ENCODE measurements at places on chromosomes 2 and 18. TPM values are rescaled to one million over a fixed set of nuclear protein-coding genes. Genes with fewer than 3 reads are reported as not detected.

DNA sequence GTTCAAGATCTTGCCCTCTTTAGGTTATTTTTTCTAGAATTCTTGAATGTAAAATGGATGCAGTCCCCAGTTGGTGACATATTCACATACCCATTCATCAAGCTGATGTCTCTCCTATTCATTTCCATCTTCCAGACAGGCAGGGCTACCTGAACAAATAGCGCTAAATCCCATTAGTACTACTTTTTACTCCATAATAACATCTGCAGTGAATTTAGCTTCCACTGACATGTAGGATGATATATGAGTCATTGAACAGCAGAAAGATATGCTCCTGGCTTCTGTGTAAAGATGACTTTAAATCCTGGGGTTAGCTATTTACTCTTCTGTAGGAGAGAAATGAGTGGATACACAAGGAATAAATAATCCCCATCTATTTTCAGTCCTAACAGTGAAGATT is 194.7 kb downstream of the RND3 start:
- no peak for DNase-seq
- no peak overlapping the region for H3K4me3 ChIP-seq
- no peak overlapping the region for H3K27ac ChIP-seq
- no peaks in the 10 kb centered on the region for H3K27me3 ChIP-seq
- H3K36me3 ChIP-seq, result no peaks in the 10 kb centered on the region

DNA sequence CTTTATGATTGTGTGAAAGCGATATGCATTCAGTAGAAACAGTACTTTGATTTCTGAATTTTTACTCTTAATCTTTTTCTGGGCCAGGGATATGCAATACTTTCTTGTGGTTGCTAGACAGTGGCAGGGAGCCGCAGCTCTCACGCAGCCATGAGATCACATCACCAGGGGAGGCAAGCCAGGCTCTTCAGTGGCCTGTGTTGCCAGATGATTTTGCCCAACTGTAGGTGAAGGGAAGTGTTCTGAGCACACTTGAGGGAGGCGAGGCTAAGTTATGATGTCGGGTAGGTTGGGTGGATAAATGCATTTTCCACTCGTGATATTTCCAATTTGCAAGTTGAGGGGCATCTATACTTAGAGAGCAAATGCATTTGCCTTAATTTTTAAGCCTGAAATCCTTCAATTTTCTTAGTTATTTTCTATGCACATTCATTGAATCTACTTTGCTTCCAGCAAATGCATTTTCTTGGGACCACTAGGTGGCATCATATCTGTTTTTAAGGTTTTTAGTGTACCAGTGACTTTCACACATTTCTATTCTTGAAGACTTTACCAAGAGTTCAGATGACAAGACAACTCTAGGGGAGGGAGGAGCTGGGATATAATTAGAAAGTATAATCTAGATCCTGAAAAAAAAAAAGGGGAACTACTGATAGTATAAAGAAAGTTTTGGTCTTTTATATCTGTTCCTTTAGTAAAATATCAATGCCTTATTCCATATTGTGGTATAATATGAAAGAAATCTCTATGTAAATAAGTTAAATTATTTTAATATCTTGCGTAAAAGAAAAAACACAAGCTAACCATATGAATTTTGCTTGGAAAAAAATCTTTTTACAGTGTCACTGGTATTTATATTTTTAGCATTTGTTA is 643.3 kb downstream of the SOCS6 start:
- H3K27ac ChIP-seq, result no peak overlapping the region
- DNase-seq, result no peak
- H3K4me1 ChIP-seq, result no peaks in the 10 kb centered on the region
- no peaks in the 10 kb centered on the region for H3K27me3 ChIP-seq
- H3K36me3 ChIP-seq, result no peaks in the 10 kb centered on the region

GRCh38 chr2:85215081-85215447 is 81.9 kb downstream of the TCF7L1 start:
- H3K4me1 ChIP-seq, result no peaks in the 10 kb centered on the region
- no peak for DNase-seq
- no peaks in the 10 kb centered on the region for H3K36me3 ChIP-seq
- peaks cover 37% of the 10 kb centered on the region for H3K27me3 ChIP-seq
- H3K4me3 ChIP-seq, result no peak overlapping the region

DNA sequence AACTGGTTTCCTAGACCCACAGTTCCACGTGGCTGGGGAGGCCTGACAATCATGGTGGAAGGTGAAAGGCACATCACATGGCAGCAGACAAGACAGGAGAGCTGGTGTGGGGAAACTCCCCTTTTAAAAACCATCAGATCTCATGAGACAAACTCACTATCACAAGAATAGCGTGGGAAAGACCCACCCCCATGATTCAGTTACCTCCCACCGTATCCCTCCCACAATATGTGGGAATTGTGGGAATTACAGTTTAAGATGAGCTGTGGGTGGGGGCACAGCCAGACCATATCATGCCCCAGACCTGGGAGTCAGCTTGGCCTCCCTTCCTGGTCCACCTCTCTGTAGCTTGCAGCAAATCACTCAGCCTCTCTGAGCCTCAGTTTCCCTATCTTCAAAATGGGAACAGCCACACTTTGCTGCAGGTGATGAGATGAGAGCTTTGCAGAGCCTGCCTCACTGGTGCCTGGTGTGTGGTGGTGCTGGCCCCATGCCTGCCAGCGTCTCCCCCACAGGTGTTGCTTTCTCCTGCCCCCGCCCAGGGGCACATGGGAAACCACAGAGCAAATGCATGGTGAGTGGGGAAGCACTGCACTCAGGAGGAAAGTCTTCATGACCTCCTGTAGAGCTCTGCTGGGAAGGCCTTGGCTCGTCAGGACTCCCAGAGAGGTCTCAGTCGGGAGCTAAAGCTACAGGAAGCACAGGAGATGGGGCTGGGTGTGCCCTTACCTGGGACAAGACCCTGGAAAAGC is 31.1 kb downstream of the GREB1 start:
- no peaks in the 10 kb centered on the region for H3K4me1 ChIP-seq
- peaks cover 3% of the 10 kb centered on the region for H3K27me3 ChIP-seq

DNA sequence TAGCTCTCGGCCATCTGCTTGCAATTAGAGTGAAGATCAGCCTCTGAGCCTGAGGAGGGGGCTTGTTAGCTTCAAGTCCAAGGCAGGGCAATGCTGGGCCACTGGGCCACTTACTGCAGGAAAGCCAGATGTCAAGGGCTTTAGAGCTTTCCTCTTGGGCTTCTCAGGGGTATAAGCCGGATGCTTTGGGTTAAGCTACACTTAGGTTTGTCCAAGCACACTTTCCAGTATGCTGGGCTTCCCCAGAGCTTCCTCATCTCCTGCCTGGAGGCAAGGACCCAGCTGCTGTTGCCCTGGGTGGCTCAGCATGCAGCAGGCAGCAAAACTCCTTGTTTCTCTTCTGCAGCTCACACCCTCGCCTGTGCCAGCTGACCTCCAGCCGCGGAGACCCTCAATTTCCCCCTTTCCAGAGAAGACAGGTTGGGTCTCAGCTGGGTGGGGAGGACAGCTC is 29.0 kb upstream of the ATOH8 start:
- DNase-seq, result no peak
- H3K27me3 ChIP-seq, result peaks cover 29% of the 10 kb centered on the region
- no peak overlapping the region for H3K4me3 ChIP-seq
- peaks cover 1% of the 10 kb centered on the region for H3K36me3 ChIP-seq
- H3K4me1 ChIP-seq, result peaks cover 7% of the 10 kb centered on the region
- H3K27ac ChIP-seq, result no peak overlapping the region

- H3K4me3 ChIP-seq, result no peak overlapping the region
- H3K36me3 ChIP-seq, result no peaks in the 10 kb centered on the region
- H3K27me3 ChIP-seq, result peaks cover 39% of the 10 kb centered on the region
- DNase-seq, result no peak
- H3K27ac ChIP-seq, result no peak overlapping the region
Measured at GRCh38 chr2:71243634-71244301, 16.9 kb upstream of the PAIP2B start.

DNA sequence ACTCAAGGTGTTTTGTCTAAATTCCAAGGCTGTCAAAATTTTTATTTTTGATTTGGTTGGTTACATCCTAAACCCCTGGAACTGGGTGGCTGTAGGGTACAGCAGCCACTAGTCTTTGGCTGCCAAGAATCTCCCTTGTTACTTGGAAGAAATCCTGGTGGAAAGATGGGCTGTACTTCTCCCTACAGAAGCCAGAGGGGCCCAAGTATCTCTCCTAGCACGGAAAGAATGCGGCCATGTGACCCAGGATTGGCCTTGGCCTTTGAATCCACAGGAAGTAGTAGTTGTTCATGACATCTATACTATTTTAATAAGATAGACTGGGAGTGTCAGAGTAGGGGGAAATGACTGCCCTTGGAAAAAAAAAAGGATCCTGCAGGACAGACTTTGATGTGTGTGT is 54.4 kb upstream of the MYO3B start:
- H3K27ac ChIP-seq, result no peak overlapping the region
- H3K36me3 ChIP-seq, result no peaks in the 10 kb centered on the region
- H3K27me3 ChIP-seq, result peaks cover 14% of the 10 kb centered on the region
- H3K4me1 ChIP-seq, result no peaks in the 10 kb centered on the region
- no peak overlapping the region for H3K4me3 ChIP-seq

GRCh38 chr2:2320486-2321199 is 10.4 kb downstream of the MYT1L start:
- H3K27ac ChIP-seq, result no peak overlapping the region
- H3K4me1 ChIP-seq, result no peaks in the 10 kb centered on the region
- H3K27me3 ChIP-seq, result peaks cover 2% of the 10 kb centered on the region
- no peak for DNase-seq

DNA sequence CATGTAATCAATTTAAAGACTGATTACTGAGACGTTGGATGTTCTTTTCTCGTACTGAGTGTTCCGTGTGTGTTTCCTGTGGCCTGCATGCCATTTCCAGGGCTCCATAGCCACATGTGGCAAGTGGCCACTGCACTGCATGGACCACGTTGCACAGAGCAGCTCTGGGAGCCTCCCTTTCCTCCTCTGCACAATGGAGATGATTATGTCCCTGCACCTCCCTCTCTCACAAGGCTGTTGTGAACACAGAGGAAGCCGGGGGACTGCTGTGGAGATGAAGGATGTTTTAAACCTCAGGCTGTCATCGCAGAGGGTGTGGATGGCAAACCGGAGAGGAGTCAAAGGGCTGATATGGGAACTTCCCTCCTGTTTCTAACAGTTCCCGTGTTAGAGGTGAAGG is 87.7 kb downstream of the TGOLN2 start:
- H3K4me1 ChIP-seq, result peaks cover 4% of the 10 kb centered on the region
- peaks cover 21% of the 10 kb centered on the region for H3K27me3 ChIP-seq
- no peak for DNase-seq
- H3K4me3 ChIP-seq, result no peak overlapping the region
- H3K36me3 ChIP-seq, result no peaks in the 10 kb centered on the region
- H3K27ac ChIP-seq, result no peak overlapping the region

GRCh38 chr2:11140492-11140891 is 14.8 kb upstream of the SLC66A3 start:
- H3K27me3 ChIP-seq, result peaks cover 2% of the 10 kb centered on the region
- H3K36me3 ChIP-seq, result no peaks in the 10 kb centered on the region
- no peak overlapping the region for H3K27ac ChIP-seq
- no peak overlapping the region for H3K4me3 ChIP-seq
- DNase-seq, result no peak

GRCh38 chr18:10524507-10525370 is 1.1 kb upstream of the NAPG start:
- peaks cover 6% of the 10 kb centered on the region for H3K27me3 ChIP-seq
- peaks cover 22% of the 10 kb centered on the region for H3K4me1 ChIP-seq
- H3K36me3 ChIP-seq, result no peaks in the 10 kb centered on the region
- DNase-seq, result no peak

- DNase-seq, result no peak
- H3K36me3 ChIP-seq, result no peaks in the 10 kb centered on the region
- no peak overlapping the region for H3K27ac ChIP-seq
Measured at GRCh38 chr18:9865764-9866490, 19.8 kb upstream of the TXNDC2 start.

DNA sequence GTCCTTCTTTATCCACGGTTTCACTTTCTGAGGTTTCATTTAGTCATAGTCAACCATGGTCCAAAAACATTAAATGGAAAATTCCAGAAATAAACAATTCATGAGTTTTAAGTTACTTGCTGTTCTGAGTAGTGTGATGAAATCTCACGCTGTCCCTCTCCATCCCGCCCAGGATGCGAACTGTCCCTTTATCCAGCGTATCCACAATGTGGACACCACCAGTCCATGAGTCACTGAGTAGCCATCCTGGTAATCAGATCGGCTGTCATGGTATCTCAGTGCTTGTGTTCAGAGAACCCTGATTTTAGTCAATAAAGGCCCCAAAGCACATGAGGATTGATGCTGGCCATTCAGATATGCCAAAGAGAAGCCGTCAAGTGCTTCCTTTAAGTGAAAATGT is 3.7 kb downstream of the SP140L start:
- H3K27ac ChIP-seq, result peak overlapping the region; percentile 71
- H3K36me3 ChIP-seq, result peaks cover 72% of the 10 kb centered on the region
- H3K27me3 ChIP-seq, result no peaks in the 10 kb centered on the region
- H3K4me3 ChIP-seq, result peak overlapping the region; percentile 97

DNA sequence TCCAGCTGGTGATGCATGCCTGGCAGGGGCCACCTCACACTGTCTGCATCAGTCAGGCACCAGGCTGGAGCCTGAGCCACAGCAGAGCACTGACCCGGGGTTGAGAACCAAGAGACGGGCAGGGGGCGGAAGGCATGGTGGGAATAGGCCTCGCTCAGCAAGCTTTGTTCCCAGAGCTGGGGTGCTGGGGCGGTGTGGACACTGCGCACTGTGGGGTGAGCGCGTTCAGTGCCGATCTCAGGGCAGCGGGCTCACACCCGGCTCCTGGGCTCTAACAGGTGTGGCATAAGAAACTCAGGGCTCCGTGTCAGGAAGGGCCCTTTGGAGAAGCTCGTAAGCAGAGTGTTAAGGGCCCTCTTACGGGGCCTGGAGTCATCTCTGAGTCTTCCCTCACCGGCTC is 15.7 kb downstream of the SH3RF3 start:
- DNase-seq, result no peak
- H3K36me3 ChIP-seq, result no peaks in the 10 kb centered on the region
- peaks cover 4% of the 10 kb centered on the region for H3K4me1 ChIP-seq
- H3K27me3 ChIP-seq, result peaks cover 6% of the 10 kb centered on the region
- H3K4me3 ChIP-seq, result no peak overlapping the region

GRCh38 chr2:5986801-5987787 is 294.9 kb downstream of the SOX11 start:
- H3K4me1 ChIP-seq, result peaks cover 1% of the 10 kb centered on the region

- H3K4me3 ChIP-seq, result no peak overlapping the region
- no peaks in the 10 kb centered on the region for H3K4me1 ChIP-seq
- no peaks in the 10 kb centered on the region for H3K36me3 ChIP-seq
- no peak for DNase-seq
Measured at GRCh38 chr2:236916181-236916580, 169.5 kb upstream of the COPS8 start.

DNA sequence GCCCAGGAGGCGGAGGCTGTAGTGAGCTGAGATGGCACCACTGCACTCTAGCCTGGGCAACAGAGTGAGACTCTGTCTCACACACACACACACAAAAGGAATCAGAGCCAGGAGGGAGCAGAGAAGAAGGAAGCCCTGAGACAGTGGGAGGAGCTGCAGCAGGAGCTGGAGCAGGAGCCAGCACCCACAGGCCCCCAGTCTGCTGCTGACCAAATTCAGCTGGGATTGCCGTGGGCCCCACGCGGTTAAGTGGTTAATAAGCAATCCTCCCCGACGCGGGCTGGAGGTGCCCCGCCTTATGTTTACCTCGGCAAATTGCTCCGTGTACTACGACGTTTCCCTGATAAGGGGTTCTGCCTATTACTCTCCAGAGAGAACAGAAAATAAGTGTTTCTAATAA is 265.3 kb downstream of the TWIST2 start:
- no peaks in the 10 kb centered on the region for H3K27me3 ChIP-seq
- H3K4me3 ChIP-seq, result no peak overlapping the region
- peaks cover 5% of the 10 kb centered on the region for H3K4me1 ChIP-seq
- DNase-seq, result no peak

G6PC2 gene
- not detected for total RNA-seq

FNDC4 gene
- total RNA-seq, result not detected

GLI2 gene
- total RNA-seq, result 1.9 TPM

PID1 gene
- total RNA-seq, result 0.11 TPM

ATP6V1B1 gene
- total RNA-seq, result not detected

KCNG2 gene
- total RNA-seq, result not detected

C2orf76 gene
- 7.5 TPM for total RNA-seq
